ENCODE measurements at places on chromosomes 3 and 15.

- no peak for DNase-seq
Observed at GRCh38 chr3:113844622-113845222, 6.1 kb downstream of the GRAMD1C start.

DNA sequence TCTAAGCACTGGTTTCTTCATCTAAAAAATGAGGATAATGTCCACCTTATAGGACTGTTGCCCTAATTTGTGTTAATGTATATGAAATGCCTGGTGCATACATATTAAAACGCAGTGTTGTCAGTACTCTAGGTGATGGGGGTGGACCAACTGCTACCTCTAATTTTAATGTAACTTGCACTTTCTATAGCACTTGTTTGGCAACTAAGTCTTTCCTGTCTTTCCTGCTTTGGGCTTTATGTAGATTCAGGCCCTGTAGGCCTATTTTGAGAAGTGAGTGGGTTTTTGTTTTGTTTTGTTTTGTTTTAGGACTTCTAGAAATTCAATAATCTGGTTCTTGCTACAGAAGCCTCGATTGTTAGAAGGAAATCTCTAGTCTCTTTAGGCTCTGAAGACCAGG is 21.2 kb downstream of the SLC7A14 start:
- DNase-seq = no peak

DNA sequence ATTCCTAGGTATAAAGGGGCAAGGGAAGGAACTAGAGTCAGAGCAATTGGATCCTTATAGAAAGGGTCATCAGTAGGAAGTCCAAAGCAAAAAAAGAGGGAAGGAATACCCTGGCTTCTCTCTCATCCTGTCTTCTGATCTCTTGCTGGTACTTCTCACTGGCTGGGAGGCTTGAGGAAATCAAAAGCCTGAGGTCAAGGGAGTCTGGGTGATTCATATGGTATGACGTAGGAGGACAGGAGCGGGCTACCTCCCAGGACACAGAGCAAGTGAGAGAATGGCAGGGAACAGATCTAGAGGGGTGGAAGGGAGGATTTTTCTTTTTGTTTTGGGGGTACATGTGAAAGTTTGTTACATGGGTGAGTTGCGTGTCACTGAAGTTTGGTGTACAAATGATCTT is 76.0 kb downstream of the CFAP20DC start:
- no peak for DNase-seq

DNA sequence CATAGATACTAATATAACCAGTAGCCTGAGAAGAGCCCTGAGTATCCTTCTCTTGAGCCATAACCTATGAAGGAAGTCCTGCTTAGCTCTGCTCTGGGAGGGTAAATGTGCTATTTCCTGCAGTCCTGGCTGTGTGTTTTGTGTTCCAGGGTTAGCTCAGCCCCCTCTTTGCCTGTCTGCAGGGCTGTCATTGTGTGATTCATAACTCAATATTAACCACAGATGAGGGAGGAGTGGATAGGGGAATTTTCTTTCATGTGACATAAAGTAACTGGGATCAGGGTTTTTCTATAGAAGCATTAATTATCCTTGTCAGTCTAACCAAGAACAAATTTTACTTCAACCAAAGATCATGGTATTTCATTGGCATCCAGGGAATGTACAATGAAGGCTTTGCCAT is 183.3 kb upstream of the ZBTB20 start:
- no peak for DNase-seq

GRCh38 chr15:44545913-44546802 is 9.2 kb downstream of the EIF3J start:
- DNase-seq = peak; percentile 62

GRCh38 chr3:109188741-109189140 is 52.2 kb downstream of the C3orf85 start:
- no peak for DNase-seq

DNA sequence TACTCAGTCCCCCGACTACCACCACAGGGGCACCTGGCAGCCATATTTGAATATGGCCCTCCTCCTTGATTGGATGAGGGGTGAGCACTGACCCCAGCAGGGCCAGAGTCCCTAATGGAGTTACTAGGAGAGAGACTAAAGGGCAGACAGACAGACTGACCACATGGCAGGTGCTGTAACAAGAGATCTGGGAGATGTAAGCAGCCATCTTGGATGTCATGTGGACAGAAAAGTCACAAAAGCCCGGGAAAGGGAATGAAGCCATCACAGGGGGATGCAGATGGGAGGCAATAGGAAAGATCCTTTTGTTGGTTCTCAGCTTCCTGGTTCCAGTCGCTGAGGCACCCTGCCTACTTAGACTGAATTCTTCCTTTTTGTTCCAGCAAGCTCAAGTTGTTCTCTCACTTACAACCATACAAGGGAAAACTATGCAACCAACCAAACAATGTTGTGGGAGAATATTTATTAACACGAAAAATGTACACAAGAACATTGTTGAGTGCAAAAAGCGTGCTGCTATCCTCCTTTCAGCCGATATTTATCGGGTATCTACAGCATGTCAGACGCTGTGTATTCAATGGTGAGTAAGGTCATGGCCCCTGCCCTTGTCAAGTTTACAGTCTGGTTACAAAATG is 511.6 kb upstream of the PROK2 start:
- no peak for DNase-seq

DNA sequence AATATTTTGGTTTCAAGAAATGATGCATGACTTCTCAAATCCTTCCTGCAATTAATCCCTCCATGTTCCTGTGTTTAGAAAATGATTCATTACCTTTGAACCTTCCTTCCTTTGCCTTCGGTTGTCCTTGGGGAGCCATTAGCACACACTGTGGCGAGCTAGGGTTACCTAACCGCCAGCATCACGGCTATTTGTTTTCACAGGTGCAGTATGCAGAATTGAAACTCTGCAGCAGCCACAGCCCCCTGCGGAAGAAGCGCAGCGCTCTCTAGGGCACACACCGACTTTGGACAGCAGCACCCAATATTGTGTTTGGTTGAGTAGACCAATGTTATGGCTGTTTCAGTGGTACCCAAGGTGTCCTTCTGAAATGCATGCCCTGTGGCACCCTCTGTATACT is 247.4 kb downstream of the MCTP2 start:
- no peak for DNase-seq

GRCh38 chr3:126107203-126107939 is 23.4 kb upstream of the SLC41A3 start:
- DNase-seq = no peak

DNA sequence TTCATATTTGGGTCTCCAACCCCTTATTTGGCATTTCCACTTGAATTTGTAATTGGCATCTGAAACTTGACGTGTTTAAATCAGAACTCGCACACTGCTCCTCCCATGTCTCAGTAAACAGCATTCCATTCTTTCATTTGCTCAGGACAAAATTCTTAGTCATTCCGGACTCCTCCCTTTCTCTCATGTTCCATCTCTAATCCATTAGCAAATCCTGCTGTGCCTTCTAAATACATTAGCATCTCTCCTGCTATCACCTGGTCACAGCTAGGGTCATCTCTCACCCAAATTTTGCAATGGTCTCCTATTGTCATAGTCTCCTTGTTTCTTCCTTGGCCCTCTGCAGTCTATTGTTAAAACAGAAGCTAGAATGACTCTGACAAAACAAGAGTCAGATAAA is 119.9 kb upstream of the CADPS start:
- no peak for DNase-seq

DNA sequence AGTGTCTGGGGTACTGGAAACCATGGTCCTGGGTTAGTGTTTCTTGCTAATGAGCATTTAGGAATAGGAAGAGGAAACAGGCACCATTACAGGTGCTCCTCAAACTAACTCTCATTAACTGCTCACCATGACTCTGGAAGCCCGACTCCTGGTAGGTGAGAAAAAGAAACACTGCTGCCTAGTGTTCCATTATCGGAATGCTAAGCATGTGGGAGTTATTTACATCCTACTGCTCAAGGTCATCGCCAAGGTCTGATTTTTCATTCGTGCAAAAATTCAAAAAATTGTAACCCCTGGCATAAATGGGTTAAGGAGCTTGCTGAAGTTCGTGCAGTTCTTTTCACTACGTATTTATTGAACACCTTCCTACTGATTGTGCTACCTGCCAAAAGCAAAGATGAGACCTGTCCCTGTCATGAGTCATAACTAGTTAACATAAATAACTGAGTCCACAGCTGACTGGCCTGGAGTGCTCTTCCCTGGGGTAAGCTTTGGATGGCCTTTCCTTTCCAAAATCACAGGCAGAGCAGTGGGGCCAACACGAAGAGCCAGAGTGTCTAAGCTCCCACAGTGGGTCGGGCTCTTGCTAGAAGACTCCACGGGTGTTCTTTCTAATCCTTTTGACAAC is 22.7 kb upstream of the PAQR5 start:
- DNase-seq = no peak

GRCh38 chr15:88337993-88338392 is 81.5 kb upstream of the NTRK3 start:
- DNase-seq = no peak

GRCh38 chr3:59563072-59563605 is 513.3 kb upstream of the CFAP20DC start:
- no peak for DNase-seq

DNA sequence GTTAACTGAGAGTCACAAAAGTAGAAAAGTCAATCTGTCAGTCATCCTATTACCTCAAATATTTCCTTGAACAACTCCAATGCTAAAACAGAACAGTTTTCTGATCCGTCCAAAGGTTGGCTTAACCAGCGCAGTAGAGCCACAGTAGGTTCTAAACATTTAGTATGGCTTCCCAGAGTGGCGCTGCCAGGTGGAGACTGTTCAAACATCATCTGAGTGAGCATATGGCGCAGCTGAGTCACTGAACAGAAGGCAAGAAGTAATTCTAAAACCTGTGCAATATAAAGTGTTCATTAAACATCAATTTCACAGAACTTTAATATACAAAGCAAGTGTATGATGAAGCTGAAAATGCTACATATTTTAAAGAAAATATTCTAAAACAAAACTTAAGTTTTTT is 19.9 kb downstream of the CIP2A start:
- DNase-seq = no peak

DNA sequence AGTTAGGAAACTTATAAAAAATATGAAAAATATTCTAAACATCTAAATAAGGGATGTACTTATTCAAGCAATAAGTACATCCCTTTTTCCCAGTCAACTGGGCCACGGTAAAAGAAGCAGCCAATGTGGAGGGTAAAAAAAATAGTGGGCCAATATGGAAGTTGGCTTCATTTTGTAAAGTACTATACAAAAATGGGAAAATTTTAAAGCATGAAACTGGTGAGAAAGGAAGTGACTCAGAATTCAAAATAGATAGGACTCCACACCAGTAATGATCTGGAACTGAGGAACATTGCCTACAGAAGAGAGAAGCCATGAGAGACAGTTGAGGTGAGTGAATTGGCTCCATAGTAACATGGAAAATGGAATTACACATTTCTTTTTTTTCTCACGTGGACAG is 108.9 kb downstream of the FNDC3B start:
- no peak for DNase-seq

DNA sequence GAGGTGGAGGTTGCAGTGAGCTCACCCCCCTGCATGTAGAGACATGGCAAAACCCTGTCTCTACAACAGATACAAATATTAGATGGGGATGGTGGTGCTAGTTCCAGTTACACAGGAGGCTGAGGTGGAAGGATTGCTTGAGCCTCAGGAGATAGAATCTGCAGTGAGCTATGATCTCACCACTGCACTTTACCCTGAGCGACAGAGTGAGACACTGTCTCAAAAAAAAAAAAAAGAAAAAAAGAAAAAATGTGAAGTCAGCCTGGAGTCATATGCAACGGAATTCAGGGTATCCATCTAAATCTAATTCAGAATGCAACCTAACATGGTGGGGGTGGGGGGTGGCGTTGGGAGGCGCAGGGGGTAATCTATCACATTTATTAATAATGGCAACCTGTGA is 37.1 kb upstream of the NR2F2 start:
- DNase-seq = no peak

GRCh38 chr3:140244893-140245292 is 309.9 kb downstream of the CLSTN2 start:
- DNase-seq = no peak
